ENCODE measurements at places on chromosomes 12 and 14.

DNA sequence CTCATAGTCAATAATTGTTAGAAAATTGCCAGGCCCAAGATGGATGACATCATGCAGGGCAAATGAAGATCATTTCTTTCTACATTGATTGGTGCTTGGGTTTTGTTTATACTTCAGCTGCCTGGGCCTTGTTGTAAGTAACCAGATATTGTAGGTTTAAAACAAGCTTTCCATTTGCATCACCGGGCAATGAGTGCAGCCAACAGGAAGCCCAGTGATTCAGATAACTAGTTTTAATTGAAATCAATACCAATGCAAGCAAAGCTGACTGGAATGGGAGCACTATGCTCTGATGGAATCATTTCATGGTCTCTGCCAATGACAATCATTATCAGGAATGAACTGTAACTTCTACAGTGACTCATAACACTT, 279.3 kb downstream of the DUSP6 start:
- DNase-seq, result peak; percentile 17

DNA sequence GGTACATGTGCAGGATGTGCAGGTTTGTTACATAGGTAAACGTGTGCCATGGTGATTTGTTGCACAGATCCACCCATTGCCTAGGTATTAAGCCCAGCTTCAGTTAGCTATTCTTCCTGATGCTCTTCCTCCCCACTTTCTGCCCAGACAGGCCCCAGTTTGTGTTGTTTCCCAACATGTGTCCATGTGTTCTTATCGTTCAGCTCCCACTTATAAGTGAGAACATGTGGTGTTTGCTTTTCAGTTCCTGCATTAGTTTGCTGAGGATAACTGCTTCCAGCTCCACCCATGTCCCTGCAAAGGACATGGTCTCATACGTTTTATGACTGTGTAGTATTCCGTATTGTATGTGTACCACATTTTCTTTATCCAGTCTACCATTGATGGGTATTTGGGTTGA, 251.7 kb upstream of the NOVA1 start:
- no peak for DNase-seq

GRCh38 chr12:65408441-65408840, 130.0 kb downstream of the MSRB3 start:
- DNase-seq, result no peak

GRCh38 chr12:50006754-50007442, 18.4 kb downstream of the RACGAP1 start:
- DNase-seq, result no peak

- no peak for DNase-seq
Observed at GRCh38 chr14:93073910-93074769, 41.6 kb downstream of the ITPK1 start.

- no peak for DNase-seq
Observed at GRCh38 chr12:9698681-9699080, 29.2 kb downstream of the CLEC2D start.

DNA sequence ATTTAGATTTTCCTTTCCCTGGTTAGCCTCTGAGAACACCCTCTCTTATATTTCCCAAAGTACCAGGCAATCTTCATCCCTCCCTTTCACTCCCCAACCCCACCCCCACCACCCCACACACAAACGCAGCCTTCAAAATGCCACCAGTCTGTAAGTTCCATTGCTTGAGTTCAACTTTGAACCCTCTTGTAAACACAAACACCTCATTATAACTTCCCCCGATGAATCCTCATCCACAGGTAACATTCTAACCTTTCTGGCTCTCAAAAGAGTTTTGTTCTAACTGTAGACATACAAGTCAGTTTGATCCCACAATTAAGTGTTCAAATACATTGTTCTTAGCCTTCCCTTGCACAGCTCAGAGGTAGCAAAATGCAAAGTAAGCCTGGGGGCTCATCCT, 199.4 kb upstream of the FOXN3 start:
- DNase-seq, result no peak

DNA sequence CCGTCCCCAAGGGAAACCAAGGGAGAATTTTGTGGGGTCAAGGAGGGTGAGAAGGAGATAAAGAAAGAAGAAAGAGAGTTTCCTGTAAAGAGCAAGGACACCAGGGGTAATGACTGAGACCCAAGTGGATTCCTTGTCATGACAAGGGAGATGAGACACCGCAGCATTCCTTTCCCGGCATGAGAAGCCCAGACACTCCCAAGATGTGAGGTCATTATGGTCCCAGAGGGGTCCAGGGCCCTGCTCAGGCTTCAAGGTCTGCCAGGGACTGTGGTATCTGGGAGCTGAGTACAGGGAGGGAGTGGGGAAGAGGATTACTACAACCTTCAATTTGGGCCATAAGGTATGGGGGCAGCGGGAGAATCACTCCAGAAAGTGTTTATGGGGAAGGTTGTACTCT, 58.1 kb downstream of the SPTB start:
- no peak for DNase-seq

DNA sequence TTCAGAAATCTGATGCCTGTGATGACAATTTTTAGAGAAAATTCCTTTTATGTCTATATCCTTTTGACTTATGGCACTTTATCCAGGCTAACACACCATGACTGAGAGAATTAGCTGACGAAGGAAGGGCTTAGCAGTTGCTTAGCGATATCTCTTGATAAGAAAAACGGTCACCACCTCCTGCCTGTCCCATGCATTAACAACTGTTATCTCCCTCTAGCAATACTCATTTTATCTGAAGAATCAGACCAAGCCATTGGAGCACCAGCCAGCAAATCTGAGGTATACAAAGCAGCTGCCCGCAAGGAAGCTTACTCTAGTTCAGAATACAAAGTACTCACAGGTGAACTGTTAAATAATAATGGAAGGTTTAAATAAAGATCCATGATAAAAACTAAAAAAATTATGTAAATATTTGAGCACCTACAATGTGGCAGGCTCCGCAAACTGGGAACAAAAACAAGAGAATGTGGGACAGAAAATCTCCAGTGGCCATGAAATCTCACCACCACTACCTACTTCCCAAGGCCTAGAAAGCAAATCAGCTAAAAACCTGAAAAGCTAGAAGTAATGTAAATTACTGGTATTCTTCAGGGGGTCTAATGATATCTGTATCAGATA, 24.3 kb downstream of the PPM1H start:
- DNase-seq, result no peak

- no peak for DNase-seq
Observed at GRCh38 chr14:99331811-99332210, 59.8 kb upstream of the BCL11B start.

DNA sequence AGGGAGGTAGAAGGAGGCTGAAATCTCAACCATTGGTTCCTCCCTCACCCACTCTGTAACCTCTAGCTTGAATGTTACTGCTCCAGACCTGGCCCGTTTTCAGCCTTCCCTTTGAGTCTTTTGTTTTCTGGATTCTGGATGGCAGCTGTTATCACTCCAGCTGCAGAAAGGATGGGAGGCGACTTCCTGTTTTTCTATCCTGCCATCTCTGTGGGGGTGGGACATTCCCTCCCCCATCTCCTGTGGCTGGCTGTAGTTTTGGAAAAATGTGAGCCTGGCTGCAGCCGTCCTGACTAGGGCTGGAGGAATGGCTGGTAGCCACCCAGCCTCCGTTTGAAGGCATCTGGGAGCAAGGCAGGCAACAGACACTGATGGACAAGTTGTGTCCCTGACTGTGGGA, 2.9 kb upstream of the PPFIBP1 start:
- no peak for DNase-seq

GRCh38 chr12:127928615-127929571, 338.1 kb upstream of the TMEM132C start:
- no peak for DNase-seq

GRCh38 chr12:89571491-89572195, 45.8 kb upstream of the POC1B start:
- no peak for DNase-seq

DNA sequence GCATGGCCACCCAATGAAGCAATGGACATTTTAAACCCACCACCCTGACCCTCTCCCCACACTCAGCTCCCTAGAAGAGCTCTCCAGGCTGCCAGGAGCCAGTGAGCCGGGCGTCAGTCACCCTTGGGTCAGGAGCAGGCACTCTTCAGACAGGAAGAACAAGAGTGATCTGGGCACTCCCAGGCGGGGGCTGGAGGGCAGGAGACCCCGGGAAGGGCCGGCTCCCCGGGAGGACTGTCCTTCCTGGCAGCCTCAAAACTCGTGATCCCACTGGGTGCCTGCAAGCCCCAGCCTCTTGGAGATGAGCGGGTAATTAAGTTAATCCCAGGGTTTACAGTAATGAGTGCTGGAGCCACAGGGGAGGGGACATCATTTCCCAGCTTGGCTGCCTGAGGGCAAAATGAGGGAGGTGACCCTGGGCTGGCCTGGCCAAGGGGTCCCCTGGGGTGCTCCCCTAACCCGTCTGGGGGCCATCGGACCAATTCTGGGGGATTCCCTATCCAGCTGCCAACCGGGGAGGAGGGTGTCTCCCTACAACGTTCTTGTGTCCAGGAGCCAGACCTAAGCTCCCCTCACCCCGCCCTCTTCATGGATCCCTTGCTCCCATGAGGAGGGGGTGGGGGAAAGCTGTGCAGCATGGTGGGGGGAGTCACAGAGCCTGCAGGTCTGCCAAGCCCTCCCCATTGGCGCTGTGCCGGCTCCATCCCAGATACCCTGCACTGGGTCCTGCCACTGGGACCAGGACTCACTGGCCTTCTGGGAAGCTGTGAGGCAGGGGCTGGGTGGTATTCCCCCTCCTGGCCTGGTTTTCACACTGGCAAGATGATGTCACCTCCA, 59.2 kb downstream of the CCNK start:
- no peak for DNase-seq

GRCh38 chr14:67133595-67134441, 55.4 kb upstream of the GARIN2 start:
- no peak for DNase-seq

- no peak for DNase-seq
Observed at GRCh38 chr12:93153321-93153720, 224.2 kb upstream of the EEA1 start.

All from NCI-H1417 (cell line).